ENCODE measurements at places on chromosomes 13 and 19.

GRCh38 chr19:12786141-12786870 lies 5.0 kb upstream of the JUNB start:
- DNase-seq = peak; percentile 43

GRCh38 chr19:19554074-19555023 lies 16.3 kb downstream of the CILP2 start:
- no peak for DNase-seq

- no peak for DNase-seq
Observed at GRCh38 chr19:37654118-37654517, 1.1 kb downstream of the ZFP30 start.

GRCh38 chr13:47351798-47352197 lies 454.9 kb upstream of the HTR2A start:
- no peak for DNase-seq

DNA sequence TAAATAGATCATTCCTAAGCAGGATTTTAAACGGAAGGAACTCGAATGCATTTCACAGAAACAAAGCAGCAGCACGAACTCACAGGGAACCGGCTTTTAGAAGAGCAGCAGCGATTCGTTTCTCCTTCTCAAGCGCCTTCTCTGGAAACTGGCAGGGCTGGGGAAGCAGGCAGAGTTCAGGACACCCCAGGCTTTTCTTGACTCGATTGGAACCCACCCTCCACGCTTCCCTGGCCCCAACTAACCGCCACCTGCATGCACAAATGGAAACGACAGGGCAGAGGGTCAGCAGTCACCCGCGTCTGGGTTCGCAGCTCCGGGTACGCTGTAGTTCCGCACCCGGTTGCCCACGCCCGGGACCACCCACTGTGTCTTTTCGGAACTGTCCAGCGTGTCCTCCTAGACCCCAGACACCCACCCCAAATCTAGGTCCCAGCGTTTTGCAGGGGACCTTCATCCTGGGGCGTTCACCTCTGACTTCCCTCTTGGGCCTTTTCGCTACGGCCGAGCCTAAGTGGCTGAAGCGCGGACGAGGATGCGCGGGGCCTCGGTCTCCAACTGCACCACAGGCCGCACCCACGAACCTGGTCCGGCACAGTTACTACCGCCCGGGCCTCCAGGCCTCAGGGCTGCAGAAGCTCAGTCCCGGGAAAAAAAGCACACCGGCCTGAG lies 500 bp downstream of the ZFP30 start:
- no peak for DNase-seq

- DNase-seq = no peak
Observed at GRCh38 chr13:25473864-25474263, 102.1 kb downstream of the ATP8A2 start.

DNA sequence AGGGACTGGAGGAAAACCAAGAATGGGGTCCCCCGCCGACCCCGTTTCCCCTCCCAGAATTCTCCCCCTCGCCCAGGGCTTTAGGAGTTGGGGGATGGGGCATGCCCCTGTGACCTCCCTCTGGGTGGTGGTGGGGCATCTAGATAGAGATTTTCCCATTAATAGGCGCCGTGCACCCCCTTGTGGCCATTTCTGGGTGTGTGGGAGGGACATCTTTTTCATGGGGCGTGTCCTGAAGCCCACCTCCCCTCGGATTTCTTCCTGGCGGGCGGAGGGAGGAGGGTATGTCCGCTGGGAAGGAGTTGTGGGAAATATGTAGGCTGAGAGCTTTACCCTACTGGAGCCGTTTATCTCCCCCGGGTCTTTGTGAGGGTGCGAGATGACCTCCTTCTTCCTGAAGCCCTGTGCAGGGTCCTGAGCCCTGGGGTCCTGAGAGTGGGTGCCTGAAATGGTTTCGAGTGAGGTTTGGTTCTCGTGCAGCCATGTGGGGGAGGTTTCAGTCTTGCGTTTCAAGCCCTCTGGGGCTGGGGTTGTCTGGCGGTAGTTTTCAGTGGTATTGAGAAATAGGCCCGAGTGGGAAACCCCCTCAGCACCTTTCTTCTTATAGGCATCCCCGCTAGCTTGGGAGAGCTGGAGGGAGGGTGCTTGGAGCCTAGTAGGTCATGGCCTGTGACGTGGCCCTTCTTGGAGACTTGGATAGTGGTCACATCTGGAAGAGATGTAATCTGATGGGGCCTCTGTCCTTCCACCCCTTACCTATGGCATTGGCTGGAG lies 1.0 kb downstream of the PRMT1 start:
- peak; percentile 48 for DNase-seq

Data from C1 segment of cervical spinal cord (tissue), 14 donors.